ENCODE measurements at places on chromosomes 2 and 18.

DNA sequence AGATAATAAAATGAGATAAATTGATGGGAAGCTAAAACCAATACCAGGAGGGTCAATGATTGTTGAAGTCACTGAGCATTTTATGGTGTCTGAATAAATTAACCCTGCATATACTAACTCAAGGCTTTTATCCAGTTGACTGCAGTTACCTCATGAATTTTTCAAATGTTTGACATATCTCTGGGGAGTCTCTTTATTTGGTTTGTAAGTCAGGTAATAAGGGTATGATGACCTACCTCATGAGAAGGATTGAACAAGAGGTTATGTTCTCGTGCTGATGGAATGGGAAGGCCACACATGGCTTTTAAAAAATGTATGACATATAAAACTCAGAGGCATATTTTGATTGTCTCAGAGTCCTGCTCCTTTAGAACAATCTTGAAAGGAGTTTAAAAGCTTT, 237.6 kb downstream of the THSD7B start:
- DNase-seq = no peak

DNA sequence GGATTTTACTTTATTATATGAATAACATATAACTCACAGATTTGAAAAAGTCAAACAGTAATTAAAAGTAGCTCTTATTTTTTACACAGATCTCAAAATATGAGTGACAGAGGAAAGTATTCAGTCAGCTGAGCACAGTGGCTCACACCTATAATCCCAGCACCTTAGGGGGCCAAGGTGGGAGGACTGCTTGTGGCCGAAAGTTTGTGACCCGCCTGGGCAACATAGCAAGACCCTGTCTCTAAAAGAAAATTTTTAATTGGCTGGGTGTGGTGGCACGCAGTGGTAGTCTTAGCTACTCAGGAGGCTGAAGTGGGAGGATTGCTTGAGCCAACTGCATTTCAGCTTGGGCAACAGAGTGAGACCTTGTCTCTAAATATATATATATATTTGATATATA, 19.2 kb upstream of the UGP2 start:
- no peak for DNase-seq

- DNase-seq = no peak
These were observed 13.8 kb downstream of the RRM2 start for GRCh38 chr2:10136101-10136934.

DNA sequence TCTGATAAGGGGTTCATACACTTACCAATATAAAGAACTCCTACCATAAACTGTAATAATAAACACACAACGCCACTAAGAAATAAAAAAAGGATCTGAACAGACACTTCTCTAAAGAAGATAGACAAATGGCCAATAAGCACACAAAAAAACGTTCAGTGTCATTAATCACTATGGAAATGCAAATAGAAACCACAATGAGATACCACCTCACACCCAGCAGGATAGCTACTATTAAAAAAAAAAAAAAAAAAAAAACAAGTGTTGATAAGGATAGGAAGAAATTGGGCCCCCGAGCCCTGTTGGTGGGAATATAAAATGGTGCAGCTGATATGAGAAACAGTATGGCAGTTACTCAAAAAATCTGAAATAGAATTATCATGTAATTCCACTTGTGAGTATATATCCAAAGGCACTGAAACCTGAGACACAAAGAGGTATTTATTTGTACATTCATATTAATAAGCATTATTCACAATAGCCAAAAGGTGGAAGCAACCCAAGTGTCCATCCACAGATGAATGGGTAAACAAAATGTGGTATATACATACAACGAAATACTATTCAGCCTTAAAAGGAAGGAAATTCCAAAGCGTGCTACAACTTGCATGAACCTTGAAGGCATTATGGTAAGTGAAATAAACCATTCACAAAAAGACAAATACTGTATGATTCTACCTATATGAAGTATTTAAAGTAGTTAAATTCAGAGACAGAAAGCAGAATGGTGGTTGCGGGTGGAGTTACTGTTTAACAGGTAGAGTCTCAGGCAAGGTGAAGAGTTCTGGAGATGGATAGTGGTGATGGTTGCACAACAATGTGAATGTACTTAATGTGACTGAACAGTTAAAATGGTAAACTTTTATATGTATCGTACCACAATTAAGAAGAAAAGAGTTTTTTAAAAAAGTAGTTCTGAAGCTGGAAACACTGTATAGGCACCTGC, 17.9 kb downstream of the REV1 start:
- no peak for DNase-seq

GRCh38 chr2:60353406-60353800, 200.1 kb downstream of the BCL11A start:
- no peak for DNase-seq

- DNase-seq = no peak
These were observed 16.4 kb downstream of the MAL start for GRCh38 chr2:95041824-95042442.

GRCh38 chr2:127598711-127599110, 47.2 kb upstream of the GPR17 start:
- DNase-seq = no peak

GRCh38 chr2:147500229-147500628, 344.6 kb upstream of the ACVR2A start:
- DNase-seq = no peak

- no peak for DNase-seq
These were observed 195.9 kb downstream of the RTP5 start for GRCh38 chr2:242065426-242065825.

GRCh38 chr18:34659579-34660517, 50.2 kb upstream of the DTNA start:
- no peak for DNase-seq

DNA sequence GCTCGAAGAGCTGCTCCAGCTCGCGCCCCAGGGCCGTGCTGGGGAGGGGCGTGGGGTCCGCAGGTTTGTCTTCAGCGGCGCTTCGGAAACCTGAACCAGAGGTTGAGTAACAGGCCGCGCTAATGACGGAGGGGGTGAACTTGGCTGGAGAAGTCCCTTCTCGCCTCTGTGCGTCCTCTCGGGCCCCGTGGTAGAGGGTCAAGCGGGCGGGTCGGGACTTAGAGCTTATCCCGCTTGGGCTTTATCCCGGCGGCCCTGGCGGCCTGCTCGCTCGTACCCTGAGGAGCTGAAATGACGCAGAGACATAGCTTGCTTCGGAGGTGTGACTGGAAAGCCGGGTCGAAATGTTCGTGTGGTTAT, 479 bp downstream of the RNMT start:
- no peak for DNase-seq

- DNase-seq = no peak
These were observed 33.1 kb upstream of the CYP27A1 start for GRCh38 chr2:218748741-218749441.

- no peak for DNase-seq
These were observed 23.1 kb upstream of the TNFAIP6 start for GRCh38 chr2:151334082-151334815.

- no peak for DNase-seq
These were observed 64.4 kb upstream of the DAPL1 start for GRCh38 chr2:158730621-158731140.

DNA sequence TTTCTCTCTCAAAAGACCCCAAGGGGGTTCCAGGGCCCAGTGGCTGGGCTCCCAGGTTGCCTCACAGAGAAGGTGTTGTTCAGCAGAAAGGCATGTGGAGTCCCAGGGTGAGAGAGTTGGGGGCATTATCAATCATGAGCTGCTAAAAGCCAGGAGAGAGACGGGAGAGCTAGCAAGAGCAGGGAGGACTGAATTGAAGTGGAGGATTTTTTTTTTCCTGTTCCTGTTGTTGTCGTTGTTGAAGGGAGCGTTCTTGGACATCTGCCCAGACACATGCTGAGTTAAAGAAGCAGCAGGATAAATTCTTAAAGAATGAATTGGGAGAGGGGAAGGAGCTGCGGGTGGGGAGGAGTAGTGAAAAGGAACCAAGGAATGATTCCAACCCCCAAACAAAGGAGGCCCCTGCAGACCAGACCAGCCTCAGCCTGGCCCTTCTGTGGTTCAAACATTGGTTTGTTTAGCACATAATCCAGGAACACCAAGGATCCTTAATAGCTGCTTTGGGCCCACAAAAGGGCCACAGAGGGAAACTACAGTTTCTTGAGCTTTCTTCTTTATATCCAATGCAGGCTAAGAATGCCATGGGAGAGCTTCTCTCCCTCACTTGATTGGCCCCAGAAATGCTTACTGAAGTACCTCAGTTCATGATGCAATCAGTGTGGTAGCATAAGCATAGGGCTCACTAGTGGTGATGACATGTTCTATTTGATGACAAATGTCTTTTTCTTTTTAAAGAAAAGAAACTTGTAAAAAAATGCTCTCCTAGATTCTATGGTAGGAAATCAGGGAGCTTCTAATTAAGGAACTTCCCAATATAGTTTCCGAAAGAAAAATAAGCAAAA, 146.0 kb downstream of the SETBP1 start:
- DNase-seq = no peak

- DNase-seq = no peak
These were observed 92.3 kb upstream of the UPP2 start for GRCh38 chr2:158009399-158009798.

DNA sequence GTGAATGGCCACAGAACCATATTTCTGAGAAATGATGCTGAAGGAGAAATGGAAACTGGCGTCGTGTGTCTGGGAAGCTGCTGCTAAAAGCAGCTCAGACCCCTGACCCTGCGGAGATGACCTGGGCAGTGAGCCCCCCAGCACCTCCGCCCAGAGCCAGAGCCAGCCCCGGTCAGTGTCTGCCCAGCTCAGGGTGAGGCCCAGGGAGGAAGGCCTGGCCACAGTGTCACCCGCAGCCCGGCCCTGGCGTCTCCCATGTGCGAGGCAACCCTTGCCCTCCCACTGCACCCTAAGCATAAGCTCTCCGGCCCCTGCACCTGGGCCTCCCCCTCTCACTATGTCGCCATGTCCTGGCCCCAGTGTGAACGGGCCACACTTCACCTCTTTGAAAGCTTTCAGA, 502.8 kb downstream of the EIPR1 start:
- no peak for DNase-seq

DNA sequence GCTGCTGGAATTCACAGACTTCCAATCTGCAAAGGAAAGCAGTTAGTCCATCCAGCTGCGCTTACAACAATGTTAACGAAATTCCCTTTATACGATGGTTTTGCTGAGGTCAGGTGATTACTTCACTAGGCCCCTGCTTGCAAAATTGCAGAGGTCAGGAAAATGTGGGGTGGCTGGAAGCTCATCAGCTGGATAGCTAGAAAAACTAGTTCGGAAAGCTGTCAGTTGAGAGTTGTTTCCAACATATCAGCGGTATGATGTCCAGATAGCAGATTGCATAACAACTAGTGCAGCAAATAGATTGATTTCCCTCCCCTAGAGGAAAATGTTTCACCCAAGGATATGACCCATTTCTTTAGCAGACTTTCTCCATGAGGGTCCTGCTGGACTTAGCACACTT, 2021.1 kb upstream of the CELF4 start:
- no peak for DNase-seq

DNA sequence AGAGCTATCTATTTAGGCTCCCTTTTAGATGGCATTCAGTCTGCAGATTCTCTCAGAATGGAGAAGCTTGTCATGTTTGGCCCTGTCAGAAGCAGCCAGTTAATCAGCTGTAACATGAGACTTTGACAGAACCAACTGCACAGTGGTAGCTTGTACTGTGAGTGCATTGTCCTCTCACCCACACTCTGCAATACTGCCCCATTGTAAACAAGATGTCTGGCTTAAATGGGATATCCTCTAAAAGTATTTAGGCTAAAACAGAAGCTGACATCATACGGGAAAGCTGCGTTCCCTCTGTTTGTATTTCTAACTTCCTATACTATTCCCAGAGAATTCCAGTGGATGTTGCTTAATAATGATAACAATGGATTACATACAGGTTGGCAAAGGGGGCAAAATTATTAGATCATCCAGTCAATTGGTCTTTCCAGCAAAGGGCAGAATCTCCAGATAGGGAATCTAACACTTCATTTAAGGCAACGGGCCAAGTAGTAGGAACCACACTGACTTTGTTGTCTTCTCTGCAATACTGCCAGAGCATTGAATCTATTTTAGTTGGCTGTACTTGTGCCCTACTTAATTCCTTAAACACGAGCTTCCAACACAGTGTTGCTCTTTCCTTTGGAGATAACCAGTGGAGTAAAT, 15.4 kb upstream of the STAT4 start:
- DNase-seq = no peak

GRCh38 chr2:71006323-71006722, 11.7 kb upstream of the TEX261 start:
- no peak for DNase-seq

GRCh38 chr2:120037995-120038541, 25.2 kb downstream of the EPB41L5 start:
- no peak for DNase-seq

DNA sequence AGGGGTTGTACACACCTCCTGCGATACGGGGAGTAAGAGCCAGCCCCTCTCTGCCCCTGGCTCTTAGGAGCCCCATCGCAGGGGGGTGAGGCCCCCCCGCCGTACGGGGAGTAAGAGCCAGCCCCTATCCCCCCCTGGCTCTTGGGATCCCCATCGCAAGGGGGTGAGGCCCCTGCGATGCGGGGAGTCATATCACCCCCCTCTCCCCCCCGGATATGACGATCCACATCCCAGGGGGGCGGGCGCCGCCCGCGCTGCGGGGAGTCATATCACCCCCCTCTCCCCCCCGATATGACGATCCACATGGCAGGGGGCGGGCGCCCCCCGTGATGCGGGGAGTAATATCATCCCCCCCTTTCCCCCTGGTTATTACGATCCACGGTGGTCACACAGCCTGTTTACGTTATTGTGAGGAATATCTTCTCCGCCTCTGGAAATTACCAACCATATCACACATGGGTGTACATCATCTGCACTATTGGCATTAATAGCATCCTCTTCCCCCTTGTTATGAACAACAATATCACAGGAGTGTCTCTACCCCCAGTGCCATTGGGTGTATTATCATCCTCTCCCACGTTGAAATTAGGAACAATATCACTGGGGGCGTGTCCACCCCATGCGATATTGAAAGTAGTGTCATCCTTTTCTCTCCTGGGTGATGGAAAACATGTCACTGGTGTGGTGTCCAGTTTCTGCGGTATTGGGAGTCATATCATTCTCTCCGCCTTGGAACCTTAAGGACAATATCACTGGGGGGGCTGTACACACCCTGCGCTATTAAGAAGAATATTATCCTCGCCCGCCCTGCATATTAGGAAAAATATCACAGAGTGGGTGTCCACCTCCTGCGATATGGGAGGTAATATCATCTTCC, 24.7 kb upstream of the NAGK start:
- DNase-seq = no peak

DNA sequence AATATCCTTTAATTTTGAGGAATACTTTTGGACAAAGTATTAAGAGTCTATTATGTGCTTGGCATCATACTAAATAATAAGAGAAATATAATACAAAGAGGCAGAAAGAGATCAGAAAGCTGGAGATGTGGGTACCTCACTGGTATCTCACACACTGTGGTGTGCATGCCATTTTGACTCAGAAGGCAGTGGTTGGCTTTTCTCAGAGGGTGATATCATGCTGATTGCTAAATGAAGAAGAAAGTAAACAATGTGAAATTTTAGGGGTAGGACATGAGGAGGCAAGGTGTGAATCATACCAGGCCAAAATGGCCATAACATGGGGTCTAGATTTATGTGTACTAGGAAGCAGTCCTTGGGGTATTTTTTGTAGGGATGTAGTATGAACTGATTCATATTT, 16.6 kb upstream of the SPOPL start:
- DNase-seq = no peak

GRCh38 chr2:27890924-27891672, 569 bp downstream of the BABAM2 start:
- peak; percentile 60 for DNase-seq

- DNase-seq = no peak
These were observed 76.0 kb downstream of the EMX1 start for GRCh38 chr2:72993147-72993932.

All from activated CD4-positive, alpha-beta T cell treated with anti-CD3 and anti-CD28 coated beads for 24 hours (primary cell).